ENCODE measurements at places on chromosomes 6 and 20.

DNA sequence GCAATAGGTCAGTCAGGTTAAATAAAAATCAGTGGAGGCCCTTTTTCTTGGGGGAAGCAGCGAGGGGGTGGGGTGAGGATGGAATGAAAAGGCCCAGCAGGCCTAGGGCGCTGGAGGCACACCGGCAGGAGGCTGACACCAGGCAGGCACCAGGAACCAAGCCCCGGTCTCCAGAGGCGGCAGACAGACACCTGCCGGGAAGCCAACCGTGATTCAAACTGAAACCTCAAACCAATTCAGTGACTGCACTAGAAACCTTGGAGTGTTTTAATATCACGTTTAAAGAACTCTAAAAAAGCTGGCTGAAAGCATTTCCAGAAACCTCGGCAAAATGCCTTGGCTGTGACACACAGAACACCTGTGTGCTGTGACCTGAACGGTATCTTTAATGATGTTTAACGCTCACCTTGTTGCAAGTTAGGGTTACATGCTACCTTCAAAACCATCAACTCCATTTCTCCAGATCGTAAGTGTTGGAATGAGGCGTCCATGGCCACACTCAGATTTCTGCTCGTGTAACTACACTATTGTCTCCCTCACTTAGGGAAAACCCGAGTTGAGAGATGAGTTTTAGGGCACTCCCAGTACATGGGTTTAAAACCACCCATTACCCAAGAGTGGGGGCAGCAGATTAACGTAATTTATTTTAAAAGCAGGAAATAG lies 27.2 kb downstream of the DIDO1 start:
- DNase-seq, result no peak

- DNase-seq, result no peak
Measured at GRCh38 chr6:158488065-158488464, 71.8 kb upstream of the TMEM181 start.

GRCh38 chr6:109255946-109256640 lies 126.2 kb downstream of the CD164 start:
- no peak for DNase-seq

- DNase-seq, result no peak
Measured at GRCh38 chr6:37988127-37988526, 168.6 kb downstream of the ZFAND3 start.

GRCh38 chr20:18985551-18985950 lies 172.0 kb downstream of the SCP2D1 start:
- no peak for DNase-seq

GRCh38 chr20:33578510-33578909 lies 83.6 kb upstream of the C20orf144 start:
- no peak for DNase-seq
